Suppressor macrophage (primary cell): ENCODE measurements at places on chromosomes 13 and 19.
A peak's percentile ranks its signal among the peaks of the same experiment; 100 is the strongest.

DNA sequence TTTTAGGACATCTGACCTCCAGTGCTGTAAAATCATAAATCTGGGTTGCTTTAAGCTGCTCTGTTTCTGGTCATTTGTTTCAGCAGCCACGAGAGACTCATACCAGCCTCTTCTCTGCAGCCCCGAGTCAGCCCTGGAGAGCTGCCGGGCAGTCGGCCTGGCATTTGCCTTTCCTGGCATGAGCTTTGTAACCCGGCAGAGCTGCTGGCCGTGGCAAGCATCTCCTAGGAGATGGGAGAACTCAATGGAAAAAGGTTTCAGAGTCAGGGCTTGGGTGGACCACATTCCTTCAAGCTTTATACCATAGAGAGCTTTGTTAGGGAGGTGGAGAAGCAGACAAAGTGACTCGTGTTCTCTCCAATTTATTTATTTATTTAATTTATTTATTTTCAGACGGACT is 21.6 kb upstream of the CCL25 start:
- DNase-seq, result no peak

- no peak for DNase-seq
Observed at GRCh38 chr13:100620792-100621191, 32.2 kb upstream of the GGACT start.

DNA sequence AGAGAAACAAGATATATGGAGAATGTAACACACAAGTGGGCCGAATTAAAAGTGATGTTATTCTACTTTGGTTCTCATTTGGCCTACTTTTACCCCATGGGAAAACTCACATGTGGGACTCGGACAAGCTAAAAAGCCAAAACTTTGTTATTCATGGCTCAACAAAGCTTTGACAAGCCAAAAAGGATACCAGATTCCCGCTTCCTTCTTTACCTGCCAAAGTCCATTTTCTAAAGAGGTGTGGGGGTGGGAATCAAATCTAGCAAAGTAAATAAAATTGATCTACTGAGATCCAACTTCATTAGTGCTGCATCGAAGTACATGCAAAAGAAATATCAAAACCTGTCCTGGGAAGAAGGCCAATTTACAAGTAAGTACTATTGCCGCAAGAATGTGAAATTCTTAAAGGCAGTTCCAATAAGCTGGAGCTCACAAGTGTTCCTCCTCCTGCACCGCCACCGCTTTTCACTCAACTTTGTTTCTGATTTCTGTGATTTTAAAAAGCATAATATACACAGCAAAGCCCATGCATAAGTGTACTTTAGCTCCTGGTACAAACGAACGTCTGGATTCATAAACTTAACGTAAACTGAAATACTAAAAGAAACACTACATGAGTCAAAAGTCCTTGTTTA is 1.1 kb downstream of the LNX2 start:
- DNase-seq, result no peak

DNA sequence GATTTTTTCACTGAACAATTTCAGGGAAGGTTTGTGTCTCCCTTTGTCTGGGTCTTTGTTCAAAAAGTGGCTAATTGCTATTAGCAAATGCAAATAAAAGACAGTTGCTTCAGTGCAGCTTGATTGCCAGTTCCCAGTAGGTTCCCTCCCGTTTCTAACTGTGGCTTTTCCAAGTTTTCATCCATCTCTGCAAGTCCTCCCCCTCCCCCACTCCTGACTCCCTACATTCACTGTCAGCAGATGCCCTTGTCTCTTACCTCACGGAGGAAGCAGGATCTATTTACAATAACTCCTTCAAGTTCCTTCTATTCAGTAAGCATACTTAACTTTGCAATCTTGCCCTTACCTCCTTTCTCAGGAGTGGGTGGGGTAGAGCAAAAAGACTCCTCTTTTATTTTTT is 55.4 kb upstream of the SCEL start:
- DNase-seq, result peak; percentile 31

DNA sequence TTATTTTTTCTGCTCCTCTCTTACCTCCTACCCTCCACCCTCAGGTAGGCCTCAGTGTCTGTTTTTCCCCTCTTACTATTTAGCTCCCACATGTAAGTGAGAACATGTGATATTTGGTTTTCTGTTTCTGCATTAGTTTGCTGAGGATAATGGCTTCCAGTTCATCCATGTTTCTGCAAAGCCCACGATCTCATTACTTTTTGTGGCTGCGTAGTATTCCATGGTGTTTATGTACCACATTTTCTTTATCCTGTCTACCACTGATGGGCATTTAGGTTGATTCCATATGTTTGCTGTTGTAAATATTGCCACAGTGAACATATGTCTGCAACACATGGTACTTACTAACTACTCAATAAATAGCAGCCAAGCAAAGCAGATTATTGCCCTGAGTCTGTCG is 56.8 kb downstream of the DNAJC15 start:
- DNase-seq, result no peak

DNA sequence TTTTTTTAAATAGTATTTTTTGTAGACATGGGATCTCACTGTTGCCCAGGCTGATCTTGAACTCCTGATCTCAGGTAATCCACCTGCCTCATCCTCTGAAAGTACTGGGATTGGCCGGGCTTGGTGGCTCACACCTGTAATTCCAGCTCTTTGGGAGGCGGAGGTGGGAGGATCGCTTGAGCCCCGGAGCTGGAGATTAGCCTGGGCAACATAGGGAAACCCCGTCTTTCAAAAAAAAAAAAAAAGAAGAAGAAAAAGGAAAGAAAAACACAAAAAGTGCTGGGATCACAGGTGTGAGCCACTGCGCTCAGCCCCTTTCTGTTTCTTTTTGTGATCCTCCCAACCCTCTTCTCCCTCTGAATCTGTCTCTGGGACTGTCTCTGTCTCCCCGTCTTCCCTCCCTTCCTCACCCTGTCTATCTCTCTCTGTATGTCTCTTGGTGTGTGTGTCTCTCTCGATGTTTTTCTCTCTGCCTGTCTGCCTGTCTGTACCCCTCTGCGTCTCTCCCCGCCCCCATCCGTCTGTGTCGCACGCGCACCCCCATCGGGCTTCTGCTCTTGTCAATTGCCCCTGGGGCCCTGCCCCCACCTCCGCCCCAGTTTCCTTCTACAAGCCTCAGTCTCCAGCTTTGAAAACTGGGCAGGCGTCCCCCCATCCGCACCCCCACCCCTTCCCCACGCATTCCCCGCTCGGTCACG is 540 bp upstream of the ZFP36 start:
- no peak for DNase-seq

GRCh38 chr19:8452446-8453123 is 7.8 kb downstream of the HNRNPM start:
- DNase-seq, result no peak

DNA sequence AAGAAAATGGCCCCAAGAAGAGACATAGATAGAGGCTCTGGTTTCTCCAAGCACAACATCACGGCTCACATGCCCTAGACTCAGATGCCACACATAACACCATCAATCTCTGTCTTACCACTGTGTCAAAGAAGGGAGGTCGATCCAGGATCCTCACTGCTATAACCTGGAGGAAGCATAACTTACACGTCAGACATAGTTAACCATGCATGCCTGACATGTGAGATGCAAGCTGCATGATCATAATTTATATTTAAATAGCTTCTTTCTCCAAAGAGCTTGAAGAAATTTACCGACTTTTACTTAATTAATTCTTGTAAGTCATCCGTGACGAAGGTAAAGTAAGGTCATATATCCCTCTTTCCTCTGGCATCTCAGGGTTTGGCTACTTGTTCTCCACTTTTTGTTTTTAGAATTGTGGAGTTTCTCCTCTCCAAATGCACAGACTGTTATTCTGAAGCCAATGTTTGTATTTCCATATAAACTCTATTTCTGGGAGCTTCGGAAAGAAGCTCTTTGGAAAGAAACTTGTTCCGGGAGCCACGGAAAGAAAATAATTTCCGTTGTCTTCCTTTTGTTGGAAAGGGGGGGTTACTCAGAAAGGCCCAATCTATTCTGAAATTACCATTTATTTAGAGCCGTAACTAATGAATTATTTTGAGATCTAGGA is 205.6 kb downstream of the LHFPL6 start:
- no peak for DNase-seq

- no peak for DNase-seq
Observed at GRCh38 chr13:59345311-59345710, 818.4 kb downstream of the DIAPH3 start.

- DNase-seq, result peak; percentile 24
Observed at GRCh38 chr19:58001895-58002369, 688 bp downstream of the ZNF606 start.

- DNase-seq, result no peak
Observed at GRCh38 chr13:51370811-51371210, 31.3 kb downstream of the SERPINE3 start.

GRCh38 chr13:79481685-79482052 is 714 bp downstream of the NDFIP2 start:
- DNase-seq, result no peak
